ENCODE measurements at places on chromosomes 2 and 18.
A peak's percentile ranks its signal among the peaks of the same experiment; 100 is the strongest.

DNA sequence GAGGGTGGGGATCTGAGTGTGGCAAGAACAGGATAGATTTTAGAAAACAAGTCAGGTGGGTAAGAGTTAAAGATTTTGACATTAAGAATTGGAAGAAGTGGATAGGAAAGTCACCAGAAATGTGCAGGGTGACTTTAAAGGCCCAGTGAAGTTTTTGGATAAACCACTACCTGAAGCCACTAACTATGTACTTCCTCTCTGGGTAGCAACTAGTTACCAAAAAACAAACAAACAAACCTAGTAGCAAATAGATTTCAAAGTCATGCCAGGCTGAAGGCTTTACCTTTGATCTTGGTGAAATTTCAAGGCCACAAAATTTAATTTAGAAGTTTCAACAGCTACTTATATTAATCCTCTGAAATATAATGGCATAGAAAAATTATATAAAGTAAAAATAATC is 42.5 kb downstream of the PSMA8 start:
- H3K27me3 ChIP-seq = peaks cover 4% of the 10 kb centered on the region
- H3K4me3 ChIP-seq = no peak overlapping the region
- DNase-seq = no peak
- H3K4me1 ChIP-seq = no peaks in the 10 kb centered on the region

DNA sequence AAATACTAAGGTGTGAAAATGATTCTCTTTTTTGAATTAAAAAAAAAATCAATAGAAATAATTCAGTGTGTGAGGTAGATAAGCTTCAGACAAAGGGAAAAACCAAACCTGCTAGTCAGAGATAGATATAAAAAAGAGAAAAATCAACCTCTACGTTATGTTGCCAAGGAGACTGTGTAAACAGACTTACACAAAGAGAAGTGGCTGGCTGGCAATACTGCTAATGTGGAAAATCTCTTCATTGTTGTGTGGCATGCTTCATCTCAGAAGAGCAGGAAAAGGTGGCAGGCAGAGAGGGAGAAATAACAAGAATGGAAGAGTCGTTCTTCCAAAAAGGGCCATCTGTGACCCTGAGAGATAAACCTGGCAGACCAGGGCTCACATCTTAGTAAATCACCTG is 200.8 kb downstream of the SLC8A1 start:
- H3K36me3 ChIP-seq = no peaks in the 10 kb centered on the region
- no peak for DNase-seq
- no peak overlapping the region for H3K4me3 ChIP-seq
- no peak overlapping the region for H3K27ac ChIP-seq
- no peaks in the 10 kb centered on the region for H3K27me3 ChIP-seq

- DNase-seq = no peak
- no peak overlapping the region for H3K27ac ChIP-seq
- no peaks in the 10 kb centered on the region for H3K36me3 ChIP-seq
- no peak overlapping the region for H3K4me3 ChIP-seq
- no peaks in the 10 kb centered on the region for H3K4me1 ChIP-seq
Measured at GRCh38 chr2:153519257-153519875, 40.8 kb upstream of the RPRM start.

DNA sequence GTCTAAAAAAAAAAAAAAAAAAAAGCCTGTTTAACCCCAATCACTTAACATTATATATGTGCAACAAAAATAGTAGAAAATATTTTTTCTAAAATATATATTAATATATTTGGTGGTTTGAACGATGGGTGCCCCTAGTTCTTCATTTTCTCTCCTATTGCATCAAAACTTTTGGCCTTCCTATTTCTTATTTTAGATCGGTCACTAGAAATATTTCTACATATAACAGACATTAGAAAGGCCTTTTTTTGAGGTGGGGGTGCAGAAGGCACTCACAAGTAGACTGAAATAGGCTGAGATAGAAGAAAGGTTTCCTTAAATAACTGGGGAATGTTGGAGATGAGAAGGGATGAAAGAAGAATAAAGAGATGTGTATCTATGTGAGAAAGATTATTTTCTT is 49.3 kb upstream of the AP1S3 start:
- no peak overlapping the region for H3K4me3 ChIP-seq
- H3K4me1 ChIP-seq = no peaks in the 10 kb centered on the region
- H3K36me3 ChIP-seq = peaks cover 5% of the 10 kb centered on the region
- no peaks in the 10 kb centered on the region for H3K27me3 ChIP-seq

DNA sequence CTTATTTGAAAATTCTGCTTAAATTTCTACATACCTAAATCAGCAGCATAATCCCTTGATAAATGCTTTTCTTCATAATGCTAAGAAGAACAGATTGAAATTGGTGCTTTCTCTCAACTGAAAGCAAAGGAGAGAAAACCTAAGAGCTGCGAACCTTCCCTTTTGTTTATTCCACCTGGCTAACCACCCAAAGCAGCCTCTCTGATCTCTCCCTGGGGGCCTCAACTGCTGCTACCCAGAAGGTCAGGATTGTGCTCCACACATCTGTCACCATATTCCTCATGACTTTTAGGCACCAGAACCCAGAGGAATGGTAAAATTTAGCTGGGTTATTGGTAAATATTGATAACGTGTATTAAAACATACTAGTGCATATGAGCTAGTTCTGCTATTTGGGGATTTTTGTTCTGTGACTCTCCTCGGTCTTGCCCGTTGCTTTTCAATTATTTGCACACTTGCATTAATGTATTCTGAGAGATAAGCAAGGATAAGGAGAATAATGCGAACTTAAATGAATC is 334.1 kb downstream of the RIT2 start:
- no peaks in the 10 kb centered on the region for H3K4me1 ChIP-seq
- H3K36me3 ChIP-seq = no peaks in the 10 kb centered on the region
- H3K27ac ChIP-seq = no peak overlapping the region
- no peak for DNase-seq

DNA sequence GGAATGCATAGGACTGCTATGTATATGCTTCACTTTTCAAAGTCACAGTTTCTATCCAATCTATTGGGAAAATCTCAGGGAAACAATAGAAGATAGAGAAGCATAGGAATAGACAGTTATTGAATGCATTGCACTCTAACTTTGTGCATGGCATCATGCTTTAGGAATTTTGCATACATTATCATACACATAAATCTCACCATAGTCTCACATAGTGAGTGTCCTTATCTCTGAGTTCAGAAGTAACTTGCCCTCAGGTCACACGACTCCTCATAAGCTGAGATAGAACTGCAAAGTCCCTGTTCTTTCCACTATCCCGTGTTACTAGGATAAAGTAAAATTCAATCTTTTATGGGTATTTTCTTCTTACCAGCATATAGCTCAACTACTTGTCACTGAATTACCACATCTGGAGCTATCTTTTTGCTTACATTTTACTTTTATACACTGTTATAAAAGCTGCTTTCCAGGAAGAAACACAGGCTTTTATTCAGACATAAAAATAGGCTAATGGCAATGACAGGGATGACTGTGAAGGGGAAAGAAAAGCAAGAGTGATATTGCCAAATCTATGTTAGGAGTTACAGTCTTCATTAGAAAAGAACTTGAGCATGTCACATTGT is 666.9 kb downstream of the XIRP2 start:
- no peak for DNase-seq
- H3K27me3 ChIP-seq = no peaks in the 10 kb centered on the region
- no peaks in the 10 kb centered on the region for H3K36me3 ChIP-seq
- H3K4me1 ChIP-seq = no peaks in the 10 kb centered on the region
- no peak overlapping the region for H3K27ac ChIP-seq
- no peak overlapping the region for H3K4me3 ChIP-seq

- no peak overlapping the region for H3K4me3 ChIP-seq
- H3K27ac ChIP-seq = no peak overlapping the region
- H3K36me3 ChIP-seq = no peaks in the 10 kb centered on the region
- H3K4me1 ChIP-seq = no peaks in the 10 kb centered on the region
Measured at GRCh38 chr18:61992285-61992684, 99.5 kb upstream of the RNF152 start.

GRCh38 chr18:70553245-70553935 is 264.5 kb downstream of the SOCS6 start:
- H3K36me3 ChIP-seq = no peaks in the 10 kb centered on the region
- H3K27me3 ChIP-seq = no peaks in the 10 kb centered on the region
- no peak for DNase-seq
- H3K4me1 ChIP-seq = no peaks in the 10 kb centered on the region
- no peak overlapping the region for H3K27ac ChIP-seq
- H3K4me3 ChIP-seq = no peak overlapping the region

- no peaks in the 10 kb centered on the region for H3K4me1 ChIP-seq
- DNase-seq = no peak
- no peaks in the 10 kb centered on the region for H3K27me3 ChIP-seq
- no peak overlapping the region for H3K4me3 ChIP-seq
- H3K36me3 ChIP-seq = no peaks in the 10 kb centered on the region
- H3K27ac ChIP-seq = no peak overlapping the region
Measured at GRCh38 chr2:70643715-70644114, 90.1 kb upstream of the TGFA start.

DNA sequence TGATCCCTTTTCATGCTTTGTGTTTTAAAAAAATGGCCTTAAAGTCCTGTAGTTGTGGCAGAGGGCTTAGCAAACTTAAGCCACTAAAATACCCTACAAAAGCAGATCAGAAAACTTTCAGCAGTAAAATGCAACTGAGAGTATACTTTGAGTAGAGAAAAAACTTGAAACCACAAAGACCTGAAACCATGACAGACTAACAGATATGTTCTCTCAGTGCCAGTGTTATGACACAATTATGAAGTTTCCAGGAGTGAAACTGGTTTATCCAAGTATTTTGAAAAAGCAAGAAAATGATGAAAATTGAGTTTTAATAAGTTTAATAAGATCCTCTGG is 74.5 kb downstream of the SPRED2 start:
- no peak overlapping the region for H3K4me3 ChIP-seq
- peak overlapping the region; percentile 90 for H3K27ac ChIP-seq
- H3K27me3 ChIP-seq = no peaks in the 10 kb centered on the region
- H3K36me3 ChIP-seq = no peaks in the 10 kb centered on the region
- H3K4me1 ChIP-seq = peaks cover 86% of the 10 kb centered on the region

- no peak for DNase-seq
- H3K27me3 ChIP-seq = no peaks in the 10 kb centered on the region
- H3K36me3 ChIP-seq = peaks cover 4% of the 10 kb centered on the region
- H3K4me3 ChIP-seq = peak overlapping the region; percentile 95
- peaks cover 24% of the 10 kb centered on the region for H3K4me1 ChIP-seq
Measured at GRCh38 chr2:44360749-44361329, 455 bp downstream of the PREPL start.

DNA sequence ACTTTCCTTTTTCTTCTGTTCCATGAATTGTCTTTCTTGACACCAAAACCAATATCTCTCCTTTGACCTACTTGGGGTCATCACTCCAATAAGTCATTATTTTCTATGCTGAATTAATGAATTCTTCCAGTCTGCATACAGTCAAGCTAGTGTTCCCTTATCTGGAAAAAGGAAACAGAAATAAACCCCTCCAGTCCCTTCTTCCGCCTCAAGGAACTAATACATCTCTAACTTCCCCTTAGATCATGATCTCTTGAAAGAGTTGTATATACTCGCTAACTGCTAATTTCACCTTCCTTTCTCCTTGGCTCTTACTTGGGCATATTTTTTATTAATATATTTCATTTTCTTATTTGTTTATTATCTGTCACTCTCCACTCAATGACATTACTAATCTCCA is 7.3 kb upstream of the ARHGAP15 start:
- H3K27ac ChIP-seq = no peak overlapping the region
- no peak overlapping the region for H3K4me3 ChIP-seq
- no peak for DNase-seq
- H3K27me3 ChIP-seq = no peaks in the 10 kb centered on the region
- H3K36me3 ChIP-seq = no peaks in the 10 kb centered on the region
- no peaks in the 10 kb centered on the region for H3K4me1 ChIP-seq

DNA sequence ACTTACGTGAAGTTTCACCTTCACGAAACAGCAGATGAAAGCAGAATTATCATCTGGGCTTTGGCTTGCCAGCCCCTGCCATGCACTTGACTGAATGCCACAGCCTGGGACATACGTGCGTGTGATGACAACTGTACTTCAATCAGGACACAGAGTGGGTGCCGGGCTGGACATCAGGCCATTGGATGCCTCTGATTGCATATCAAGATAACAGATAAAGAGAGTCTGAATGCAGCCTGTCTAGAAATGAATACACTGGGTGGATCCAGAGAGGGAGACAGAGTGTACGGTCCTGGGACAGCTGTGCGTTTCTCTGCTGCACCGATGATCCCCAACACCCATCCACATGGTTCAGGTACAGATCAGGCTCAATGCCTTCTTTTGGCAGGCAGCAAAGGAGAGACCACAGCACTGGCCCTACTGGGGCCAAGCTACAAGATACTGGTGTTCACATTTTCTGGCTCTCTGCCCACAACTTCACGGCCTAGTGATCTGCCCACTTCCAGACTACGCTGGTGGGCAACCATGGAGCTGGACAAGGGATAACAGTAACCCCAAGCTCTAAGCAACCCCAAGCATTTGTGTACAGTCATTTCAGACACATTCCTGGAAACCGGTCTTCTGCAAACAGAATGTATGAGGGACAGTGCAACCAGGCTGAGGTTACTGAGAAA is 35.6 kb downstream of the FBLN7 start:
- H3K4me1 ChIP-seq = no peaks in the 10 kb centered on the region
- no peak overlapping the region for H3K4me3 ChIP-seq
- DNase-seq = no peak

GRCh38 chr2:8438996-8439395 is 242.9 kb upstream of the ID2 start:
- no peaks in the 10 kb centered on the region for H3K27me3 ChIP-seq
- no peaks in the 10 kb centered on the region for H3K36me3 ChIP-seq

GRCh38 chr2:10238396-10238795 is 64.3 kb upstream of the HPCAL1 start:
- no peaks in the 10 kb centered on the region for H3K36me3 ChIP-seq
- no peaks in the 10 kb centered on the region for H3K27me3 ChIP-seq
- no peak overlapping the region for H3K27ac ChIP-seq
- no peak overlapping the region for H3K4me3 ChIP-seq
- H3K4me1 ChIP-seq = no peaks in the 10 kb centered on the region

DNA sequence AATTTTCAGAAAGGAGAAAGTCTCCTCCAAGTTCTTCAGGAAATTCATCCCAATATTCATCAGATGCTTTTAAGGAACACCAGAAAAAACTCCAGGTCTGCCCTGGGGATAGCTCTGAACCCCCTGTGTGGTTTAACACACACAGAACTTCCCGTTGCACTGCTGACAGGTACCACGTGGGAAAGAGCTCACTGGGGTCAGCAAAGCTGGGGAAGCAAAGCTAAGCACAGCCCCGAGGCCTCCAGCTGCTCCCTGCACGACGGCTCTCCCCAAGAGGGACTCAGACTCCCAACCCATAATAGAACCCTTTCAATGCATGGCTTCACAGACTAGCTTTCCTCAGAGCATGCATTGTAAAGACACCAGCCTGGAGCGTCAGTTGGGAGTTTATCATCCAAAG is 28.0 kb downstream of the ADI1 start:
- no peak overlapping the region for H3K27ac ChIP-seq
- H3K4me3 ChIP-seq = no peak overlapping the region
- H3K4me1 ChIP-seq = no peaks in the 10 kb centered on the region
- DNase-seq = no peak

GRCh38 chr2:175036582-175037018 is 31.4 kb upstream of the CHN1 start:
- no peak overlapping the region for H3K27ac ChIP-seq
- H3K4me1 ChIP-seq = no peaks in the 10 kb centered on the region
- H3K4me3 ChIP-seq = no peak overlapping the region
- H3K27me3 ChIP-seq = no peaks in the 10 kb centered on the region
- no peaks in the 10 kb centered on the region for H3K36me3 ChIP-seq

- DNase-seq = no peak
- no peaks in the 10 kb centered on the region for H3K36me3 ChIP-seq
- peaks cover 11% of the 10 kb centered on the region for H3K27me3 ChIP-seq
- H3K4me3 ChIP-seq = no peak overlapping the region
- H3K4me1 ChIP-seq = no peaks in the 10 kb centered on the region
- no peak overlapping the region for H3K27ac ChIP-seq
Measured at GRCh38 chr2:68807821-68808266, 63.4 kb downstream of the BMP10 start.
